Tibial nerve (tissue), 4 donors: ENCODE measurements at places on chromosomes 1 and 21.

- no peak for DNase-seq
Observed at GRCh38 chr1:51313268-51313852, 17.0 kb downstream of the TTC39A start.

DNA sequence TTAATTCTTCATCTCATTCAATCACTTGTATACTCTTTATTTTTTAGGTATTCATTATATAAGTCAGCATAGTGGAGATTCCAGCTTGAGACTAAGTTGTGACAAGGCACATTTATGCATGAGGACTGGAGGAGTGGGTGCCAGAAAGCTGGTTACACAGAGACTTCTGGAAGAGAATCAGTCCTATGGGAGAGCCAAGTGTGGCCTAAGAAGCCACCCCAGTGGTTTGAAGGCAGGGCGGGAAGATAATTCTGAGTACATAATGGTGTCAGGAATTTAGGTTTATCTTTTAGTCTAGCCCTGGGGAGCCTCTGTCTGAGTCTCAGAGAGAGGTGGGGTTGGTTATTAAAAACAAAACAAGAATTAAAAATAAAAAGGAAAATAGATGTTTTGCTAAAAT is 83.0 kb downstream of the SPAG17 start:
- DNase-seq = no peak

DNA sequence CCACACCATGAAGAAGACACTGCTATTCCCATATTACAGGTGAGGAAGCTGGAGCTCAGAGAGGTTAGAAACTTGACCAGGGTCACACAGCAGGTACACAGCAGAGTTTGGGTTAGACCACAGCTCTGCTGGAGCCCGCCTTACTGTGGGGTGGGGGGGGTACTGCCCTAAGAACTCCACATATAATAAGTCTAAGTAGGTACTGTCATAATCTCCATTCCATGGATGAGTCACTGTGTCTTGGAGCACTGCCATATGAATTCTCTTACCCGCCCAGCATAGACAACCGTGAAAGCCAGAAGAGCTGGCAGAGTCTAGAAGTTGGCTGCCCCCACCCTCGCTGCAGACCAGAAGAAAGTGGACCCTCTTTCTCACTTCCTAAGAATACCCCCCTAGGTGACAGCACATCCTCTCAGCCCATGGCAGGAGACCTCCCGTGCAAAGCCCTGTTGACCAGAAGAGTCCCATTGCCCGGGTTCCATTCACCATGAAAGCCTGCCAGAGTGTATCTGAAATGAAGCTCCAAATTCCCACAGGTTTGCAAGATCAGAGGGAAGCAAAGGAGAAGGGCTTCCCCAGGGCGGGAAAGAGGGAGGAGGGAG is 5.2 kb upstream of the PLA2G2D start:
- peak; percentile 35 for DNase-seq

- DNase-seq = no peak
Observed at GRCh38 chr1:222970040-222970439, 155.2 kb downstream of the DISP1 start.

GRCh38 chr1:210540288-210540687 is 211.6 kb downstream of the HHAT start:
- no peak for DNase-seq

DNA sequence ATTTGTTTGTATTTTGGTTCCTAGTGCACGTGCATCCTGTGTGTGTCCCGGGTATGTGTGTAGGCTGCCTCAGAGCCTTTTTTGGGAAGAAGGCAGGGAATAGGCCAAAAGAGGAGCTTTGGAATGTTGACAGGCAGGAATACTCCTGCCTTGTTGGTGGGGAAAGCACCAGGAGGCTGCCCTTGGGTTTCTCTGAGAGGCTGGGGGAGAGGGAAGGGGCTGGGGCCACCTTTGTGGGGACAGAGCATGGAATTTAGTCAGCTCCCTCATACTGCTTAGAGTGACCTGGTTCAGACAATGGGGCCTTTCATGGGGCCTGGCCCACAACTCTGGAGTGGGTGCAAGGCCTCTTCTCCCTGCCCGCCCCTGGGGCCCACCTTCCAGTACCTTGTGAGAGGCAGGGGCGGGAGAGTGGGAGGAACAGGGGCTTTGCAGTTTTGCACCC is 31.3 kb downstream of the ACOT11 start:
- DNase-seq = no peak

DNA sequence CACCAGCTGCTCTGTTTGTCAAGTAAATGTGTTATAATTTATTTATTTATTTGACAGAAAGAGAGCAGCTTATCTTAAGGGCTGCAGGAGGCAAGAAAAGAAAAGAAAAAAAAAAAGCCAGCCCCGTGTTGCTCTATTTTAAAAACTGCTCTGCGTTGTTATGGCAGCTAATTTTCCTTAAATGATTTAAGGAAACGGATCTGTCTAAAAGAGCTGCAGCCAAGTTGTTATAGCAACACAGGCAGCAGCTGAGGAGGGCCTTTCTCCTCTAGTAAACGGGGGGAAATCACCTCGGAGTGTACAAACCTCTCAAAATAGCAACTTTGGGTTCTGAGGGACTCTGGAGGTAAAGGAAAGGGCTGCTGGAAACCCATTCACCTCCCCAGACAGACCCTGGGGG is 149.2 kb downstream of the BEND5 start:
- DNase-seq = no peak

DNA sequence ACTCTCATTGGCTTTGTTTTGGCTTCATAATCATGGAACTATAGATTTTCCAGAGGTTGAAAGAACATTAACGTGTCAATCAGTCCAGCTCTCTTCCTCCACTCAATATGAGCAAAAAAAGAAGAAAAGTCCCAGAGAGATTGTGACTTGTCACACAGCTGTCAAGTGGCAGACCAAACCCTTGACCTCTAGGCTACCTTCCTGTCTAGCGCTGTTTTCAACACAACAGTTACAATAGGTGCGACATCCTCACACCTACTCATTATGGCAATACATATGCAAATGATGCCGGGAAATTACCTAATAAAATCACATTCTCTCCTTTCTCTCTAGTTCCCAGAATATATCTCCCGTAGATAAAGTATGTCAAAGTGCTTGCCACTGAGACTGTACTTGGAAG is 1.1 kb downstream of the WARS2 start:
- no peak for DNase-seq

GRCh38 chr1:182143825-182144645 is 82.5 kb upstream of the ZNF648 start:
- DNase-seq = peak; percentile 85

GRCh38 chr1:227729881-227730629 is 5.0 kb downstream of the JMJD4 start:
- DNase-seq = peak; percentile 64

DNA sequence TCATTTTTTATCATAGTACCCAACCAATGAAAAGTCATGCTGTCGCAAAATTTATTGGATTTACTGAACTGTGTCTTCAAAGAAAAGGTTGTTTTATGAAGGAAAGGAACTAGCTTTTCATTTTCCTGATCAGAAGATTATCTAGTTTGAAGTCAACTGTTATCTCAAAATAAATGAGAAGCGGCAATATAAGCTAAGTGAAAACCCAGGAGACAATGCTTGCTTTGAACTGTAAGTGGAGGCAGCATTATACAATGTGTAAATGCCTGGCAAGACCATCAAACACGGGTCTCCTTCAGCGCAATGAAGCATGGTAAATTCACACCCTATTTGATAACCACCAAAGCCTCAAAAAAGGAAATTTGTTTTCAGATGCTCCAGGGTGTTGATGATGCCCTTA is 134.4 kb upstream of the PTBP2 start:
- DNase-seq = no peak

GRCh38 chr1:221993444-221993948 is 251.6 kb upstream of the DUSP10 start:
- DNase-seq = no peak

DNA sequence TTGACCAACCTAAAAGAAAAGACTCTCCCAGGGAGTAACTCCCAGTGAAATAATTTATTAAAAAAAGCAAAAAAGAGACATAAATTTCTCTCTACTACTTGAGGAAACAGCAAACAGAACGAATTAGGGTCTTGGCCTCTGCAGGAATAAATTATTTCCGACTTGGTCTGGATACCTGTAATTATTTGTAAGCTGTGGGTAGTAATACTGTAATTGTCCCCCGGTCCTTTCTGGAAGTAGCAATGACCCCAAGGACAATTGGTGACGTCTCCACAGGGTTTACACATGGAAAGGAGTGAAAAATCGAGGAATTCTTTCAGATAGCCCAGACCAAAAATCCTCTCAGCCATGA is 3.7 kb upstream of the SIM2 start:
- DNase-seq = no peak

- DNase-seq = no peak
Observed at GRCh38 chr21:41199123-41199522, 31.2 kb downstream of the BACE2 start.

- DNase-seq = no peak
Observed at GRCh38 chr1:62428351-62428750, 8.5 kb upstream of the USP1 start.

GRCh38 chr1:25205786-25206185 is 26.5 kb downstream of the SYF2 start:
- no peak for DNase-seq

- DNase-seq = peak; percentile 90
Observed at GRCh38 chr1:207077470-207078377, 10.9 kb upstream of the C4BPB start.

DNA sequence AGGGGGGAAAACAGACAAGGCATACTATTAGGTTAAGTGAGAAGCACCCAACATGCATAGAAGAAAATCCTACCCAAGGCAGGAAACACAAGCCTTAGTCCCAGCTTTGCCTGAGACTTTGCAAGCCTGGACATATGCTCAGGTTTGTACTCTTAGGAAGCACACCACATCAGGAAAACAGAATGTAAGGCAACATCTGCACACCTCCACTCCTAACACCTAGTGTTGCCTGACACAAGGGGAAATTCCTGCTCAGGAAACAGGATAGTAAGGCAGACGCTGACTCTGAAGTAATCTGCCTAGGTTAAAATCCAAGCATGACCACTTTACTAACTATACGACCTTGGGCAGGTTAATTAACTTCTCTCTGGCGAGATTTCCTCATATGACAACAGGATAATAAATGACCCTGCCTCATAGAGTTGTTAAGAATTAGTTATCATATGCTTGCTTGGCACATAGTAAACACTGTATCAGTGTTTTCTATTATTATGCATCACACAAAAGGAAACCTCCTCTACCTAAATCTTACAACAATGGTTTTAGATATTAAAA is 119.8 kb downstream of the ZZZ3 start:
- DNase-seq = no peak

DNA sequence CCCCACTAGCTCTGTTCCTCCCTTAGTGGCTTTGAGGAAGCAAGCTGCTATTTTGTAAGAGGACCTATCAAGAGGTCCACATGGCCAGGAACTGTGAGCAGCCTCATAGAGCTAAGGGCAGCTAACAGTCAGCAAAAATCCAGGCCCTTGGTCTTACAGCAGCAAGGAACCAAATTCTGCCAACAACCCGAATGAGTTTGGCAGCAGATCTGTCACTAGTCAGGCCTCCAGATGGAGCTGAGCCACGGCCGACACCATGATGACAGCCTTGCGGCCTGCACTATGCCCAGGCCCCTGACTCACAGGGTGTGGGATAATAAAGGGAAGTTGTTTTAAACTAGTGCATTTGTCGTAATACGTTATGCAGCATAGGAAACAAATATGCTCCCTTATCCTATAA is 28.0 kb upstream of the H3-3A start:
- DNase-seq = peak; percentile 59

GRCh38 chr1:53046930-53047329 is 15.1 kb upstream of the PODN start:
- DNase-seq = no peak

- no peak for DNase-seq
Observed at GRCh38 chr1:34905098-34905459, 24.4 kb downstream of the DLGAP3 start.

DNA sequence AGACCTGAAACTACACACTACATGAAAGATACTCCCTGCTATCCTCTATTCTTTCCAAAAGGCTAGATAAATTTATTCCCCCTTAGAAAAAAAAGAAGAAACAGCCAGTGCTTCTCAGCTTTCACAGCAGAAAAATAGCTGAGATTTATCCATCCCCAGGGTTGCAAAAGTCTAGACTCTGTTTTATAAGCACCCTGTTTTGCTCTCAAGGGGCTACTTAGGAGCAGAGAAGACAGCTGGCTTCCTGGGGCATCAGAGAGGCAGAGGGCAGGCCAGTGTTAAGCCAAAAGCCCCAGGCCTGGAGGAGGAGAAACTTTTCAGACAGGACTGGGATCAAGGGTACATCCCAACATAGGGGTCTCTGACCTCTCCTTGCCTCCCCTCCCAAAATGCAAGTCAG is 3.9 kb downstream of the LAMB3 start:
- no peak for DNase-seq

DNA sequence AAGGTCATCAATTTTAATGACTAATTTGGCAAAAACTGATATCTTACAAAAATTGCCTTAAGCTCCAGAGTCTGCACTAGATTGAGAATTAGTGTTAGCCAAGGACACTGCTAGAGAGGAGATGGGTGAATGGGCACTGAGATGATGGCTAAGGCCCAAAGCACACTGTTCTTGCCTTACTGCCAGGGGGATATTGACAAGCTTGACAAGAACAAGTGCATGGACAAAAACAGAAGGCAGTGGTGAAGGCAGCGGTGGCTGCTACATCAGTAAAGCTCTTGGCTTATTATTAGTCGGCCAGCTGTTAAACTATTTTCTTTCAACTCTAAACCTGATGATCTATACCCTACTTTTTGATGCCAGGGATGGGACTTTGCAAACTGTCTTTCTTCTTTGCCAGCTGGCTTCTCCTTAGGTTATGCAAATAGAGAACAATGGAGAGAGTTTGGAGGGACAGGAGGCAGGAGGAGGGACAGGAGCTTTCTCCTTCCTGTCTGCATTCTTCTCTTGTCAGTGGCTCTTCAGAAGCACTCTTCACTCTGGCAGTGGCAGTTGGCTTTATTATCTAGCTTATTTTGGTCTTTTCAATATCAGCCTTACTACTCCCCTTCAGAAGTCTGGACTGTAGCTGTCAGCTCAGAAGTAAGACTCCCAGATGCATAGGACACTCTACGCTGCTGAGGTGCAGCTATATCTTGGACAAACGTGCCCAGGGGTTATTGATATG is 853.5 kb upstream of the TMPRSS15 start:
- no peak for DNase-seq

GRCh38 chr1:168396940-168397684 is 116.4 kb downstream of the TBX19 start:
- no peak for DNase-seq

DNA sequence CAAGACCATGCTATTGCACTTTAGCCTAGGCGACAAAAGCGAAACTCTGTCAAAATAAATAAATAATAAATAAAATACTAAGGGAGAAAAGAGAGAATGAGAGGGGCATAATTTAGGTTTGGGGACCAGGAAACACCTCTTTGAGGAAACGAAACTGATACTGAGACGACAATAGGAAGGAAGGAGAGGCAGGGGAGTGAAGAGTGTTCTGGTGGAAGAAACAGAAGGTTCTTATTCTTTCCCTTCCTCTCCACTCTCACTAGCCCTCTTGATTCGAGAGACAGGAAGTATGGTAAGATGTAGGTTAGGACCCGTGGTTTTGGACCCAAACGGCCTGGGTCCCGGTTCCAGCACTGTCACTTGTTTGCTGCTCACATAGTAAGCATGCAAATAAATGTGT is 1.6 kb upstream of the NKAIN1 start:
- DNase-seq = no peak
